ENCODE measurements at places on chromosomes 1 and 21.

- no peak for DNase-seq
These were observed 420.7 kb upstream of the USP24 start for GRCh38 chr1:55635856-55636255.

DNA sequence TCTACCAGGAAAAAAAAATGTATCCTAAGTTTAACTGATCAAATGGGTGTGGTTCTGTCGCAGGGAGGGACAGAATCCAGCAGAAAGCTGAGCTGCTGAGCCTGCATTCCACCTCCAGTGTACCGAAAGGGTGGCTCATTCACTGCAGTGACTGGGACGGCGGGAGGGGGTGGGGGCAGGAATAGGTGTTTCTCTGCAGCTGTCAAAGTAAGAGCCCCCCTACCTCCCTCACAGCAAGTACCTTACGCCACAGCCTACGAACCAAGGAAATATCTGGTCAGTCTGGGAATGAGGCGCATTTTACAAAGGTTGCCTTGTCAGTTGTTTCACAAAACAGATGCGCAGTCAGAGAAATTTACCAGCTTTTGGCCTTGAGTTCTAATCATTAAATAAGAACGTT is 1.7 kb downstream of the S100B start:
- no peak for DNase-seq

- no peak for DNase-seq
These were observed 55.0 kb downstream of the PEX14 start for GRCh38 chr1:10529765-10530164.

- DNase-seq = no peak
These were observed 382.5 kb upstream of the VAMP3 start for GRCh38 chr1:7388488-7389185.

DNA sequence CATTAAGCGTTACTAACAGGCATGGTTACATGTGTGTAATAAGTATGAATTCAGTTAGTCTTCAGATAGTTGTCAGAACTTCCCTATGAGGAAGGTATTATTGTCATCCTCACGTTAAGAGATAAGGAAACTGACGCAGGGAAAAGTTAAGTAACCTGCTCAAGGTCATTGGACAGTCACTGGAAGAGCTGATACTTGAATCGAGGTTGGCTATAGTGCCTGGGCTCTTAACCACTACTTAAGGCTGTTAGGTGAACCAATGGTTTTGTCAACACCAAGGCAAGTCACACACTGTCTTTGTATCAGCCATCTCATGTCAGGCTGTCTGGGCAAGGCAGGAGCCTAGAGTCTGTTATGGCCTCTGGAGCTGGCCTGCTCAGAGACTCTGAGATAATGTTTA is 16.2 kb downstream of the MFSD2A start:
- DNase-seq = no peak

- no peak for DNase-seq
These were observed 54.0 kb downstream of the LTN1 start for GRCh38 chr21:28938726-28939125.

GRCh38 chr1:70140343-70140742 is 65.0 kb downstream of the LRRC40 start:
- DNase-seq = no peak

- DNase-seq = no peak
These were observed 23.0 kb upstream of the ZBTB40 start for GRCh38 chr1:22428672-22429071.

DNA sequence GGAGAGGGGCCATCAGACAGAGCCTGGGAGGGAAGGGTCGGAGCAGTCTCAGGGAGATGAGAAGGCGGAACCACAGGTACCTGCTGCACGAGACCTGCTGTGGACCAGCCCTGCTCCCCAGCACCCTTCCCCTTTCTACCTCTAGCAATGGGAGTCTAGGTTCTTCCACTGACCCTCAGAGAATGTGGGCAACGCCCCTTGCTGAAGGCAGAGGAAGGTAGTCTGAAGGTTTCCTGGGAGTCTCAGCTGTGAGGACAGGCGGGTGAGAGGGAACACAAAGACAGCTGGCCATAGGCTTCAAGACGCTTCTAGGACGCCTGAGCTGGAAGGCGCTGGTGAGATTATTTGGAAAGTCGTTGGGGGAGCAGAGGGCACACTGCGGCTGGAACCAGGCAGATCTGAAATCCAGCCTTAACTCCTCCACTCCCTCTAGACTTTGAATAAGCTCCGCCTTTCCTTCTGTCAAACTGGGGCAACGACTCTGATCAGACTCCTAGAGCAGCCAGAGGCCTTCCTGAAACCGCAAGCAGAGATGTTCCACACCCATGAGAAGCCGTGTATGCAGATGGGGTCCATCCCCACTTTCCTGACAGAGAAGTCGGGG is 18.1 kb downstream of the SLC45A3 start:
- DNase-seq = no peak

- no peak for DNase-seq
These were observed 4.5 kb downstream of the SDCCAG8 start for GRCh38 chr1:243260221-243260880.

DNA sequence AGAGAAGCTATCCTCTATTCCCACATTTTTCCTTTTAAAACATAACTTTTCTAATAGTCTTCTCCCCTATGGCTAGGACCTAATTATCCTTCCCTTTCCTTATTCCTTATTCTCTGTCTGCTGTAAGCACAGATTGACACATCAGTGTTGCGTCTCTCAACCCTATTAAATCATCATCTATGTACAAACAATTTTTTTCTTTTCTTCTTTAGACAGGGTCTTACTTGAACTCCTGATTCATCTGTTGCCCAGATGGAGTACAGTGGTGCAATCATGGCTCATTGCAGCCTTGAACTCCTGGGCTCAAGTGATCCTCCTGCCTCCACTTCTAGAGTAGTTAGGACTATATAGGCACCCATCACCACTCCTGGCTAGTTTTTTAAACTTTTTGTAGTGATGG is 8.3 kb downstream of the KLHDC9 start:
- DNase-seq = no peak

DNA sequence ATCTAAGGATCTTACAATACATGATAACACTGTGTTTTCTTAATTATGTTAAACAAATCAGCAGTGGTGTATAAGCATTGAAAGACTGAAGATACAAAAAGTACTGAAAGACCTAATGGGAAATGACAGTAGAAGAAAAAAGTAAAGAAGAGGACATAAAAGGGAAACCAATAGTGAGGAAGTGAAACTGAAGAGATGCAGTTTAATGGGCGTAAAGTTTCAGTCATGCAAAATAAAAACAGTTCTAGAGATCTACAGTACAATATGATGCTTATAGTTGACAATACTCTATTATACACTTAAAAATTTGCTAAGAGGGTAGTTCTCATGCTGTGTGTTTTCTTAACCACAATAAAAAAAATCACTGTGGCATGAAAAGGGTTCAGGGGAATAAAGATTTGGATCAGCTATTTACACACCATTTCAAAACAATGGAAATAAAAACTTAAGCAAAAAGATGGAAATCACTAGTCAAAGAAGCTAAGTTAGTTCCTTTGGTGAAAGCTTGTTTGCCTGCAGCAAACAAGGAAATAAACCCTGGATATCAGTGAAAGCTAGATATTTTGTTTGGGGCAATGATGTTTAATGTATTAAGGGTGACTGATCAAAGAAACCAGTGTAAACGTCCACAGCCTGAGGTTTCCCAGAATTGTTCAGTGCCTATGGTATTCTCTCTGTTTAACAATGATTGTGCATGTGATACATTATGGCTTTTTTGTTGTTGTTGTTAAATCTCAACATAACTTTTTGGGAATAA is 1160.8 kb upstream of the ADGRL2 start:
- no peak for DNase-seq

DNA sequence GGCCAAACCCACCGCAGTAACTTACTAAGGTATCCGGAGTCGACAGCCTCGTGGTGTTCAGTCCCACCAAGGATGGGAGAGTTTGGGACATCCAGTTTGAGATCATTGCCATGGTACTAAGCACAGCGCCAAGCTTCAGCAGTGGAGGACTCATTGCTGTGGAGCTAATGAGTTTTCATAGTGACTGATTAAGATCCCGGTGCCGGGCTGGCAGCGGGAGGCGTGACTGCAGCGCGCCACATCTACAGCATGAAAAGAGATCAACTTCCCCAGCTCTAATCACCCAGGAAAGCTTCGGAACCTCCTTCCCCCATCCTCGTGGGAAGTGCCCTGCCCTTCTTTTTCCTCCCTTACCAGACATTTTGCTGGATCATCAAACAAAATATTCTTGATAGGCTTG is 149.9 kb downstream of the OLFM3 start:
- no peak for DNase-seq

GRCh38 chr1:3610527-3611169 is 660 bp downstream of the MEGF6 start:
- no peak for DNase-seq

DNA sequence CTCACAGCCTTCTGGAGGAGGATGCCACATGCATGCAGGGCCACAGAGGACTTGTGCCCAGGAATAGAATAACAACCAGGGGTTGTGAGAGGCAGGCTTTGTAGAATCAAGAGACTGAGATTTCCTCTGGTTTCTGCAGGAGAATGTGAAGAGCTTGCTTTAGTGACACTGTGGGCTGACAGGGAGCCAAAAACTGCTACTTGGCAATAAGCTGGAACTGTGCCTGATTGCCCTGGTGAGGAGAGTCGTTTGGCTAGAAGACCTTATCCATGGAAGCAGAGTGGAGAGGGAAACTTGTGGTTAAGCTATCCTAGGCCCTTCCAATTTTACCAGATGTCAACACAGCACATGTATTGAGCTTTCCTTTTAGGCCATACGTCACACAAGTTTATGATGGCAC is 902.1 kb downstream of the MRPL39 start:
- DNase-seq = no peak

GRCh38 chr1:34460193-34460592 is 283.5 kb downstream of the C1orf94 start:
- DNase-seq = peak; percentile 35

DNA sequence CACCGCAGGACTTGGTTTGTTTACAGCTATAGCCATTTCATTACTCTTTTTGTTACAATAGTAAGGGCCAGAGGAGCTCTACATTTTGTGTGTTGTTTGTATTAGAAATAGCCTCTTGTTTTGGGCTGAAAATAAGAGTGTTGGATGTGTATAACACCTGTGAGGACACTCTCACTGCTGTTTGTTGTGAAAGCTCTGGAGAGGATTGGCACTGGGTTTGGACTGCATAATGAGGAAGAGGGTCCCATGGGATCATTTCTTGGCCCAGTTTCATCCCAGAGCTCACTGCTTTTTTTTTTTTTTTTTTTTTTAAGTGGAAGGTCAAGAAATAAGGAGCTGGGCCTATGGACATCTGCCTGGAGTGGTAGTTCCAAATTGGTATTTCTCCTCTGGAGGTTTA is 61.6 kb upstream of the KIAA0040 start:
- DNase-seq = no peak

GRCh38 chr1:91793189-91793588 is 92.8 kb downstream of the TGFBR3 start:
- no peak for DNase-seq

DNA sequence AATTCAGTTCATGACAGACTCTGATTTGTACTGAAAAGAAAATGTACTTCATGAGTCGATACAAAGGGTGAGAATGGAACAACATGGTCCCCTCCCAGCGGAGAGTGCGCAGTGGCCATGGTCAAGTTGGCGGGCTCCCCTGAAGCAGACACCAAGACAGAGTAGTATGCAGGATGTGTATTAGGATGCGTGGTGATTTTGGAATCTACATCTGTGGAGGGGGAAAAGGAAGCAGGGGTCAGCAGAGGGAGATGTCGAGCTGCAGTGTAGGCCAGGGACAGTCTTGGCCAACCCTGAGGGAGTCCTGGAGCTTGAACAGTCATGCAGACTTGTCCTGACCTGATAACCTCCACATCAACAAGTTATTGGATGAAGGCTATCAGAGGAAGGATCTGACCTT is 481.0 kb downstream of the OMA1 start:
- DNase-seq = no peak

Measured in stimulated activated CD4-positive, alpha-beta T cell treated with anti-CD3 and anti-CD28 coated beads, Interleukin-4, amount 100 ng/mL, for 48 hours (primary cell).